AG04450 (cell line): ENCODE measurements at places on chromosomes 16 and 17. TPM values are rescaled to one million over a fixed set of nuclear protein-coding genes. Genes with fewer than 3 reads are reported as not detected.

DNA sequence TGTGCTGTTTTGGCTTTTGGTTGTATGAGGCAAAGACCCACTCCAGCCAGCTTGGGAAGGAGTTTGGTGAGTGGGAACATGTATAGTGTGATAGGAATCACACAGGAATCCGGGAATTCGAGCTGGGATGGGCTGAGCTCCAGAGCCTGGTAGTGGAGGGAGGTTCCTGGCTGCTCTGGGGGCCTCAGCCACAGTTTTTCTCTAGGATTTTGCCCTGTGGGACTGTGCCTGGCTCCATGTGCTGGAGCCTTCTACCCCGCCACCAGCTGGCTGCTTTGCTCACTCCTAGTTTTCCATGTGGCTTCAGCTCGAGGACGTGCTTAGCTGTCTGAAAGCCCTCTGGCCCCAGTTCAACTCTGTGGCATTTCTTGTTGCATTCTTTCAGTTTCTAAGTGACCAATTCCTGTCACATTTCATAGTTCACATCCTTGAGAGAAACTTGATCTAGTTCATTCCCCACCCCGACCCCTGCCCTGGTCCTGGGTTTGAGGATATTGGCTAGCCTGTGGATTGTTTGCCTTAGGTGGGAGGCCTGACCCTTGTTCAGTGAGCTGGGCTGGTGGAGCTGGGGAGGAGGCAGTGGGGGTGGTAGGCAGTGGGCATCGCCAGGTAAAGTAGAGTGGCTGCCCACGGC is 5.0 kb downstream of the SEC14L1 start:
- no peak for DNase-seq

GRCh38 chr17:81607431-81607830 is 29.5 kb downstream of the NPLOC4 start:
- no peak for DNase-seq

DNA sequence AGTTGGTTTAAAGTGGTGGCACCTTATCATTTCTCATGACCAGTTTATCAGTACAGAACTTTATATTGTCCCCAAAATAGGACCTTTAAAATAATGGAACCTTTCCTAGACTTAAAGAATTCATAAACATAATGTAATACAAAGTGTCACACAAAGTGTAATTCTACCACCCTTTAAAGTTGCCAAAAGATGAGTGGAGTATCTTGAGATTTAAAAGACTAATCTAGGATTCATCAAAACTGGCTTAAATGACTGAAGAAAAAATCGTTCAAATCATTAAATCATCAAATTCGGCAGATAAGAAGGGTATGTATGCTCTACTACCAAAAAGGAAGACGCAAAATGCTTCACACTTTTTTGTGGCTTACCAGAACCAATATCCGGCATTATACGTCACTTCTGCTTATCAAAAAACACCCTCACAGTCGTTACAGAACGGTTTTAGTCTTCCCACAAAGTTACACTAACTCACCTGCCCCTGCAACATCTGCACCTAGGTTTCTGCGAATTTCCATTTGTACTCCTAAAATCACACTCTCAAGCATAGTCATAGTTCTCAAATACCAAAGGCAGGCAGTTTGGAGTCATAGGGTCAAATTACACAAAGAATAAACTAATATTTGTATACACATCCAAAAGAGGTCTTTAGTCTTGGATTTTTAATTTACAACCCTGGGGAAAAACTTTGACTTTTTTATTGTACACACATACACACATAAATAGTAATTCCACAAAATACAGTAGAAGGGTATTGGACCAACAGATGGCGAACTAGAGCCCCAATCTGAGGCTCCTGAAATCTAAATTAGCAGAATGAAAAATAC is 1.4 kb upstream of the KANSL1 start:
- no peak for DNase-seq

- DNase-seq, result no peak
Observed at GRCh38 chr16:75342308-75342811, 90.9 kb upstream of the BCAR1 start.

DNA sequence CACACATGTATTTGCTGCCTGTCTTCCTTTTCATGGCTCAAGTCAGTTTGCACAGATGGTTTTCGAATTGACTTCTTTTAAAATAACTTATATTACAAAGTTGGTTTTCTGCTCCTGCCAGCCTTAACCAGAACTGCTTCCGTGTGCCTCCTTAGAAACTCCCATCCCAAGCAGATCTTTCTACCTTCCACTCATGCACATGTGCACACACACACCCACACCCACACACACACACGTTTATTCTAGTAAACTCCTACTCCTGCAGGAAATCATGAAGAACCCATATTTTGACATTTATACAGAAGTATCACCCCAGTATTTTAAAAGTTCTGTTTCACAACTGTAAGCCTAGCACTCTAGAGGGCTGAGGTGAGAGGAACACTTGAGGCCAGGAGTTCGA is 329.5 kb upstream of the SOX9 start:
- no peak for DNase-seq

- no peak for DNase-seq
Observed at GRCh38 chr16:247027-247426, 12.4 kb downstream of the FAM234A start.

- DNase-seq, result no peak
Observed at GRCh38 chr17:31202968-31203367, 94.1 kb downstream of the OMG start.

DNA sequence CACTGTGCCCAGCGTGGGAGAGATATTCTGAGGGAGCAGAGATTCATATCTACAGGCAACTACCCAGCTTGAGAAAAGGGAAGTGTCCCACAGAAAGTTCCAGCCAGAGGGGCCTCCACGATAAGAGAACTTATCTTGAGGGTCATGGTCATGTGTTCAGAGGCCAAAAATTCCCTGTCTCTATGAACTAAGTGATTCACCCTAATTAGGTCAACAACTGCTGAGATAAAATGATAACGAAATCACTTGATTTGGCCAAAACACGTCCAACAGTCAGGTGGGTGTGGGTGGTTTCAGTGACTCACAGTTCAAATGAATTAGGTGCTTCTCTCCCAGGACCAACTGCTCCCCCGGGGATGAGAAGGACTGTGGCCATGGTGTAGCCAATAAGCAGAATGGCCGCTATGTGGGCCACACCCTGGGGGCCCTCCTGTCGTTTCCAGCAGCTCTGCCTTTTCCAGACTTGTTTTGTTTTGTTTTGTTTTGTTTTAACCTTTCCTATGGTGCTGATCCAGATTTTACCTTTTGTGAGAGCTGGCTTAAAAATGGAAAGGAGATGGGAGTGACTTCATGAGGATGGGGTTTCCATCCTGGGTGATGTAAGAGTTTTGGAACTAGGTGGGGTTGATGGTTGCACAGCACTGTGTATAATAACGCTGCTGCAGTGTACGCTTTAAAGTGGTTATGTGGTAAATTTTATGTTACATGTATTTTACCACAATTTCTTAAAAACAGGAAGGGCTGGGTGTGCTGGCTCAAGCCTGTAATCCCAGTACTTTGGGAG is 8.7 kb downstream of the DNAI2 start:
- DNase-seq, result no peak

DNA sequence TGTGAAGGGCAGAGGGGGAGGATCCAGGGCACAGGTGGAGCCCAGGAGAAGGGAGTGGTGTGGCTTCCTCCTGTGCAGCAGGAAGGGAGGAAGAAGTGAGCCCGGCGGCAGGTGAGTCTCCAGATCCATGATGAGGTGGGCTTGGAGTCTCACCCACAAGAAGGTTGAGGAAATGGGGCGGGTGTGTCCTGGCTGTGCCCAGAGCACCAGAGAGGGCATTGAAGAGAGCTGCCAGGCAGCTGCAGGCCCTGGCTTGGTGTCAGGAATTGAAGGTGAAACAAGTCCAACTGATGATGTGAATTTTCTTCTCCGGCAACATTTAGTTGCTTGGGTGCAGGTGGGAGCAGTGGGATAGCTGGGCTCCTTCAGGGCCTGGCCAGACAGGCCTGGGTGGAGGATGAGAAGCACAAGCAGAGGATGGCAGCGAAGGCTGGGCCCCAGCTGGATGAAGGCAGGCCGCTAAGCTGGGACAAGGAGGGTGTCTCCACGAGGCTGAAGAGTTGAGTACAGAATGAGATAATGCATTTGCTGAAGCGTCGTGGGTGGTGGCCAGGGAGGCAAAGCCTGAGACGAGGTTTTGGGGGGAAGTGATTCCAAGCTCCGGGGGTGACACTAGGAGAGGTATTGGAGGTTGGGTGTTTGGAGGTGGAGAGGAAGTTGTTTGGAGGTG is 18.3 kb downstream of the NT5M start:
- no peak for DNase-seq

- no peak for DNase-seq
Observed at GRCh38 chr16:7792346-7792745, 459.7 kb downstream of the RBFOX1 start.

DNA sequence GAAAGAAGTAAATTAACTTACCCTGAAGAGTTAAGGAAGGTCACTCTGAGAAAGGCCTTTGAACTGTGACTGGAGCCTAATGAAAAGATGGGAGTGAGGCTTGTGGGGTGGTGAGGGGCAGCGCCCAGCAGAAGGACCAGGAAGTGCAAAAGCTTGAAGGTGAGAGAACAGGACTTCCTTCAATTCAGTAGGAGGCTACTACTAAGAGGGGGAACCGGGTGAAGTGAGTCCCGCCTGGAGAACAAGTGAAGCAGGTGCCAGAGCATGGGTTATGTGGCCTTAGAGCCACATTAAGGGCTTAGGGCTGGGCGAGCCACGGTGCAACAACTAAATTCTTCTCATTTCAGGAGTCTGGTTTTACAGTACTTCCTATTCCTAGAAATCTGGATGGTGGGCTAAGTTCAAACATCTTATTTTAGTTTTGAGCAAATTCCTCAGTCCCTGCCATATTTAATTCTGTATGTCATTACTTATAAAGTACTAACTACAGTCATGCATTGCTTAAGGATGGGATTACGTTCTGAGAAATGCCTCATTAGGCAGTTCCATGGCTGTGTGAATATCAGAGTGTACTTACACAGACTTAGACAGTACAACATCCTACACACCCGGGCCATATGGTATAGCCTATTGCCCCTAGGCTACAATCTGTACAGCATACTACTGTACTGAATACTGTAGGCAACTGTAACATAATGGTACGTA is 5.1 kb downstream of the CFAP20 start:
- DNase-seq, result no peak

DNA sequence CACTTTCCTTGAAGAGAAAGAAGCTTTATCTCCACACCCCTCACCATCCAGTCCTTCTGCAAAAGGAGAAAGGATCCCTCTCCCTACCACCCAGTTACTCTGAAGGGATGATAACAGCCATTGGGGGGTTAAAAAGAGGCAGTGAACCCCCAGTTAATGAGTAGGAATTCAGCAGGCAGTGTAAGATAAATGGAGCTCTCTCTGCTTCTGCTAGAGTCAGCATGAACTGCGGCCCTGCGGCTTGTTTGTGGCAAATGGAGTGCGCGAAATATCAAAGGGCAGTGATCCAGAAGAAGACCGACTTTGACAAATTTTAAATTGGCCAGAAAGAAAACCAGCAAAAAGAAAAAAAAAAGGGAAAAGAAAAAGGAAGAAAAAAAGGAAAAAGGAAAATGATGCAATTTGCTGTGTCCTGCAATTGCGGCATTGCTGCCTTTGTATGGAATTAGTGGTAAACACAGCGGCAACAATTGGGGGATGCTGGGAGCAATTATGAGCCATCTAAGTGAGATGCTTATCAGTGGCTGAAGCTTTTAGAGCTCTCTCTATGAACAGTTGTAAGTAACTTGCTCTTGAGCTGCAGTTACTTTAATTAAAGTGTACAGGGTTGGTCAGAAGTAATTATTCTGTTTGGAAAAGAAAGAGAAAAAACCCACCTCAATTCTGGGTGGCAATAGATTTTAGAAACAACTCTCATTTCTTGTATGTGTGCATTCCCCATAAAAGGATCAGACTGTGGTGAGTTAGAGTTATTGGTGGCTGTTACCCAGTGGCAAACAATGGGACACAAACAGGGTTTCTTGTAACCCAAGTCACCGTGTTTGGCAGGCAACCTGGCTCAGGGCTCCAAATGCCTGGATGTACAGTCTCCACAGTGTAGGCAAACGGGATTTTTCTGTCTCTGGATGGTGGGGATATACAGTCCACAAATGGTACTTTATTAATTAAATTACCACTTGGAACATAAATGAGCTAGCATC is 161.3 kb downstream of the AATF start:
- no peak for DNase-seq

DNA sequence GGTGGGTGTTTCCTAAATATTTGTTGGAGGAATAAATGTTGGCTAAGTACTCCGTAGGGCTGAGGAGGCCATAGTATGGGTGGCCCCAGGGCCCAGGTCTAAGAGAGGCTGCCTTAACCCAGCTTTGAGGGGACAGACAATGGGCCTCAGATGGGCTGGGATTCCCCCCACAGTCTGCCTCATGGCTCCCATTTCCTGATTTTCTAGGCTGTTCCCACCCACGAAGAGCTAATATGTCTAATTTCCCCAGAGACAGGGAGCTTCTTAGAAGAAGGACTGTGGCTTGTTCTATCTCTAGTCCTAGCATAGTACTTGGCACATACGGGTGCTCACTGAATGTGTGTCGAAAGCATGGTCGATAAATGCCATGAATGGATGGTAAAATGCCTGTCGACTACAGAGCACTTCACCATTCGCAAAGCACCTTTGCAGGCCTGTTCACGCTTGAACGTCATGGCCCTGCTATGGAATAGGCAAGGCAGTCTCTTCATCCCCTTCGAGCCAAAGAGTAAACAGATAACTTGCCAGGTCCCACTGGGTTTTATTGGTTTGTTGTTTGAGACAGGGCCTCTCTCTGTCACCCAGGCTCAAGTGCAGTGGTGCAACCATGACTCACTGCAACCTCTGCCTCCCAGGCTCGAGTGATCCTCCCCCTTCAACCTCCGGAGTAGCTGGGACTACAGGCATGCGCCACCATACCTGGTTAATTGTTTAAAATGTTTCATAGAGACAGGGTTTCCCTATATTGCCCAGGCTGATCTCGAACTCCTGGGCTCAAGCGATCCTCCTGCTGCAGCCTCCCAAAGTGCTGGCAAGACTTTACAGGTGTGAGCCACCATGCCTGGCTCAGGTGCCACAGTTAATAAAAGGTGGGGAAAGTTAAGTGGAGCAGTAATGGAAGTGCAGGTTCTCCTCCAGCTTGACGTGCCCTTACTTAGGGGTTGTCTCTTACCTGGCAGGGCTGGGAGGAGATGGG is 9.7 kb downstream of the CHAD start:
- DNase-seq, result no peak

DNA sequence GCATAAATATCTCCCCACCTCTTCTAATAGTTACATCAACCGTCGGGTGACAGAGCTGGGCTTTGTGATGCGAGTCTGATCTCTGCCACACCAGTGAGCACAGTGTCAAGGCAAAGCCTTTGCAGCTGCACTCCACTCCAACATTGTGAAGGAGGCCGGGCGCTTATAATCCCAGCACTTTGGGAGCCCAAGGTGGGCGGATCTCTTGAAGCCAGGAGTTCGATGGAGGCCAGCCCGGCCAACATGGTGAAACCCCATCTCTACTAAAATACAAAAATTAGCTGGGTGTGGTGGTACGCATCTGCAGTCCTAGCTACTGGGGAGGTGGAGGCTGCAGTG is 18.9 kb downstream of the CYB5D2 start:
- DNase-seq, result no peak

TBC1D3K gene
- not detected in 2 replicates for polyA plus RNA-seq

CA10 gene
- not detected in 2 replicates for polyA plus RNA-seq

VMO1 gene
- 0.17 TPM in 1 of 2 replicates, not detected in the other for polyA plus RNA-seq

SMPD3 gene
- polyA plus RNA-seq, result 0.01 TPM in 1 of 2 replicates, not detected in the other

WIPF2 gene
- 8.1 and 8.6 TPM in 2 replicates for polyA plus RNA-seq

TNS4 gene
- 0.07 and 0.10 TPM in 2 replicates for polyA plus RNA-seq
